Fibroblast of mammary gland (primary cell): ENCODE measurements at places on chromosomes 7 and 10.

GRCh38 chr7:55400191-55400590 lies 35.1 kb downstream of the LANCL2 start:
- DNase-seq, result no peak

DNA sequence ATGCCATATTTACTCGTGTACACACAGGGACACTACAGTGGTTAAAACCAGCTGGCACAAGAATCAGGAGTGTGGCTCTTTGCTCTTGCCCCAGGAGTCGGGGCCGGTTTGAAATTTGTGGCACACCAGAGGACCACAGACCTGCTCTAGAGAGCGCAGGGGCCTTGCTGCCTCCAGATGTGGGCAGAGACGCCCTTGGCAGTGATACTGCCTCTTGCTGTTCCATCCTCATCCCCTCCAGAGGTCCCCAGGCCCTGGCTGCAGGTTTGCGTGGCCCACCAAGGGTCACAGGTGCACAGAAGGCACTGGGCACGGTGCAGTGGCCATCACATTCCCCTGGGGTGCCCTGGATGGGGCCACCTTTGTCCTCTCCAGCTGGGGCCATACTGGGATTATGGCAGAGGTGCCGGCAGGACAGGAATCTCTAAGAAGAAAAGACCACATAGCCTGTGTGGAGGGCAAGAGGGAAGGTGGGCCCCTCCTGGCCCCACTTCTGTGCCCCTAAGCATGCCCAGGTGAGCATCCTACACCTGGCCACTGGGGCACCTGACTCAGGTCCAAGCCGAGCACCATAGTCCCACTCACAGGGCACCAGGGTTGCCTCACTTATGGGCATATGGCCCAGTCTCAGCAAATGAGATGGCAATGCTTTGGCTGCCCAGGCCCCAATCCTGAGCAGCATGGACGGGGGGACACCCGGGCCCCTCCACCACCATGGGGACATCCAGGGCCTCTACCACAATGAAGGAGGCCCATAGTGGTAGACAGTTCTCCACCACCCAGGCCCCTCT lies 45.6 kb downstream of the FOXL3 start:
- DNase-seq, result no peak

GRCh38 chr7:58087536-58088190 lies 637.7 kb downstream of the ZNF716 start:
- no peak for DNase-seq

GRCh38 chr7:29204491-29205272 lies 10.1 kb downstream of the CHN2 start:
- no peak for DNase-seq

GRCh38 chr10:49471532-49471931 lies 67.4 kb downstream of the ERCC6 start:
- DNase-seq, result no peak

- no peak for DNase-seq
Measured at GRCh38 chr10:100654782-100655325, 90.5 kb upstream of the PAX2 start.

DNA sequence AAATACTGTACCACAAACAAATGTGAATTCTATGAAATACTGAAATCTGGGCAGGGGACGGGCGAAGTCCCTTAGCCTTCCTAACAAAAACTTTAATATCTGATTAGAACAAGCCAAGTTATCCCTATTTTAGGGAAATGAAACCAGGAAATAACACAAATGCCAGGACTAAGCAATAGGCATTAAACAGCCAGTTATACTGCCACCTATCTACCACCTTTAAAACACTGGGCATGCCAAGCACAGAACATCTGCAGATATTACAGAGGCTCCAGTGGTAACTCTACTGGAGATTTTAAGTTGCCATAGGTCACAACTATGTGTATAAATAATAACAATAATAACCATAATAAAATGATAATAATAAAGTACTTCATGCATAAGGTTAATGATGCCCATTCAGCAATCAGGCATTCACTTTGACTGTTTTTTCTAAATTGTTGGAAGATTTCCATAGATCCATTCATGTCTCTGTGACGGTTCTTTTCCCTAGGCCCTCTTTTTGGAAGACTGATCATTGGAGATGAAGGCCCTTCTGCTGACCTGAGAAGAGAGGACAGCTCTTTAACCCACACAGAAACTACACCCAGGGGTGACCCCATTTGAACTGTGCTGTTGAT lies 195.7 kb downstream of the CACNA2D1 start:
- peak; percentile 34 for DNase-seq

DNA sequence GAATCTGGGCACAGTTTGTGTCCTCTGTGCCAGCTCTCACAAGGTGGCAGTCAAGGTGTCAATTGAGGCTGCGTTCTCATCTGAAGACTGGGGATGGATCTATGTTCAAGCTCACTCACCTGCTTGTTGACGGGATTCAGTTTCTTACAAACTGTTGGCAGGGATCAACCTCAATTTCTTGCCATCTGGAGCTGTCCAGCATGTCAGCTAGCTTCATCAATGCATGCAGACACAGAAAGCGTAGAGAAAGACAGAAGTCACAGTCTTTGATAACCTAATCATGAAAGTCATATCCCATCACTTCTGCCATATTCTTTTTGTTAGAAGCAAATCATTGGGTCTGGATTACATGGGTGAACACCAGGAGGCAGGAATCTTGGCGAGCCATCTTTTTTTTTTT lies 32.0 kb upstream of the WAPL start:
- DNase-seq, result peak; percentile 5

- no peak for DNase-seq
Measured at GRCh38 chr7:39417642-39418041, 148.6 kb upstream of the YAE1 start.

- DNase-seq, result no peak
Measured at GRCh38 chr7:35253460-35253709, 515 bp downstream of the TBX20 start.

- DNase-seq, result no peak
Measured at GRCh38 chr10:51260376-51260775, 186.1 kb downstream of the PRKG1 start.

- no peak for DNase-seq
Measured at GRCh38 chr7:155448632-155449007, 9.3 kb upstream of the EN2 start.

DNA sequence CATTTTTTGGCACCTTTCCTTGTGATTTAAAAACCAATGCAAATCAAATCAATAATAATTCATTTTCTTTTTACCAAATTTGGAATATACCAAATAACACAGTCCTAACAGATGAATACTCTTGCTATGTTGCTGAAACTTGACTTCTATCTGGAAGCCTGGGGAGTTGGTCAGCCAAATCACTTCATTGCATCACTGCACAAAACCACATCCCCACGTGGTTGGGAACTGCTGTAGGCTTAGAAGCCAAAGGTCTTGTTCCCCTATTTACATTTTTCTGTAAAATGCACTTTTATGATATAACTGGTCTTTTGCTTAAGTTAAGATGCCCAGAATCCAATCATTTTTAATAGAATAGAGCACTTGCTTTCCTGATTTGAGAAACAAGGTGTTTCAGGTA lies 15.2 kb downstream of the GPR85 start:
- DNase-seq, result peak; percentile 67

- peak; percentile 1 for DNase-seq
Measured at GRCh38 chr7:148135116-148135515, 455.4 kb upstream of the C7orf33 start.

DNA sequence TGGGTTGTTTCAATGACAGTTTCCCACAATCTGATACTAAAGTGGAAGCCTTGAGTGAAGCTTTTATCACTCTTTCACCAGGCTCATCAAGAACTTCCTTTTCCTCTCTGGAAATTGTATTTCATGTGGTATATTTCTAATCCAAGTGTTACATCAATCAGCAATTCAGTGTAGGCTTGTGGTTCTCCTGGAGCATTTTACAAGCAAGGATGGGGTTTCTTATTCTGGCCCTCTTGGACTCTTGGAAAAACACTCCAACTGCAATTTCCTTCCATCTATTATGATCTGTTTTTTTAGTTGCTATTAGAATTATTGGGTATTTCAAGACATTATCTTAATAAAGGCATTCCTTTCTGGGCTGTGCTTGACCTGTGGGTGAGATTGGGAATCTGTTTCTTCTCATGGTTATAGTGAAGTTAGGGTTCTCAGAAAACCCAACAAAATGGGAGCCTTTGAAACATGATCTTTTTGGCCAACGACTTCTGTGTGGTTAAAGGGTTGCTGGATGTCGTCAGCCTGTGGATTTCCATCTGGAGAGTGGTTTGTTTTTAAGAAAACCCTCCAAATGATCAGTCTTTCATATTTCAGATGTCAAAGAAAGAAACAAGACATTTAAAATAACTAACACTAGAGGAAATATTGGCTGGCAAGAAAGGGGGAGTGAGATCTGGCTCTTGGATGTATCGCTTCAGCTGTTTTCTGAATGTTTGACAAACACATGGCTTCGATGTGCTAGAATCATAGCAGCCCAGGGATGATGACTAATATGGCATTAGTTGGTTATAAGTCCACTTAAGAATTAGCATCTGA lies 540.2 kb downstream of the LRMDA start:
- DNase-seq, result peak; percentile 93

- peak; percentile 5 for DNase-seq
Measured at GRCh38 chr7:119572132-119572531, 700.8 kb upstream of the KCND2 start.

- DNase-seq, result no peak
Measured at GRCh38 chr10:29736366-29737073, 101.7 kb upstream of the SVIL start.

DNA sequence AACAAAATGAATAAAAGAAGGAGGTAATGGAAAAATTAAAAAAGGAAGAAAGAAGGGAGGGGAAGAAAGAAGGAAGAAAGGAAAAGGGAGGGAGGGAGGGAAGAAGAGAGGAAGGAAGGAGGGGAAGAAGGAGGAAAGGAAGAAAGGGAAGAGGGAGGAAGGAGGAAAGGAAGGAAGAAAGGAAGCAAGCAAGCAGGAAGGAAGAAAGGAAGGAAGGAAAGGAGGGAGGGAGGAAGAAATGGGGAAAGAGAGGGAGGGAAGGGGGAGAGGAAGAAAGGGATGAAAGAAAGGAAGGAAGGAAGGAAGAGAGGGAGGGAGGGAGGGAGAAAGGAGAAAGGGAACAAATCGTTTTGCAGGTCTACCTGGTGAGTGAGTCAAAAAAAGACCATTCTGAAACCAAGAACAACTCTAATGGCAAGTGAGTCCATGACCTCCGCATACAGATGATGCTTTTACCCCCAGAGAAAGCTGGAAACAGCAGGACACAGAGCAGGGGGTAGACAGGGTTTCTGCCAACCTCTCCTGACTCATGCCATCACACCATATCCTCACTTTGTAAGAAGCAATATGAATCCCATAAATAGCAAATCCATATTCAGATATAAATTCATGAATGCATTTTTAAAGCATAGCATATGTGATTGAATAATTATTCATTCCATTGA lies 1112.9 kb upstream of the AUTS2 start:
- no peak for DNase-seq
